NCI-H1417 (cell line): ENCODE measurements at places on chromosomes 11 and 22.

GRCh38 chr11:12077535-12078280 is 32.7 kb upstream of the MICAL2 start:
- DNase-seq: no peak

GRCh38 chr11:17988465-17988864 is 24.4 kb downstream of the SERGEF start:
- DNase-seq: peak; percentile 74

DNA sequence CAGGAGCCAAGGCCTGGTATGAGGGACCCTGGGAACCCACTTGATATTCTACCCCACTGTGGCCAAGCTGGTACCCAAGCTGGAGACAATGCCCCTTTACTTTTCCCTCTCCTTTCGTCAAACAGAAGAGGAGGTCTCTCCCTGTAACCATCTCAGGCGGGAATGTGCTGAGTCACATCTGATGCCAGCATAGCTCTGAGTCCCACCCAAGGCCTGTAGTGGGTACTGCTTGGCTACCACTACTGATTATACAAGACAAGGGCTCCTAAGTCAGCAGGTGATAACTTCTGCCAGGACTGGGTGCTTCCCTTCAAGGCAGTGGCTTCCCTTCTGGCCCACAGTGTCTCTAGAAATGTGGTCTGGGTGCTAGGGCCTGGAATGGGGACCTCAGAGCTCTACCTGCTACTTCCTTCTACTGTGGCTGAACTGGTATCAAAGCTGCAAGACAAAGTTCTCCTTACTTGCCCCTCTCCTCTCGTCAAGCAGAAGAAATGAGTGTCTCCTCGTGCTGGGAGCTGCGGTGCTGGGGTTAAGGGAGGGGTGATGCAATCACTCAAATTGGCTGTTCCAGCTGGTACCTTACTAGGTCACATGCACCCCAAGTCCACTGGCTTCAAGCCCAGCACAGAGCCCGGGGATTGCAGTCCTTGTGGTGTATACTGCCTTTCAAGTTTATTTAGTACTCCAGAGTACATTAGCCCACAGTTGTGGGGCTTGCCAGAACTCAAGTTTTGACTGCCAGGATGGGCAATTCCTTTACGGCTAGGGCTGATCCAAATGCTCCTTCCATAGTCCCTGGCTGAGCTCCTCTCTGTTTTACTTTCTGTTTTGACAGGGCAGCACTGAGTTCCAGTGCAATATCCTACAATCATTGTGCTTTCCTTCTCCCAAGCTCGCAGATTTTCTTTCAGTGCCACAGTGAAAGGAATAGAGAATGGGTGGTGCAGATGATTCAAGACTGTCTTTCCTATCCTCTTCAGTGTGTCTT is 419.7 kb upstream of the CNTN5 start:
- no peak for DNase-seq

DNA sequence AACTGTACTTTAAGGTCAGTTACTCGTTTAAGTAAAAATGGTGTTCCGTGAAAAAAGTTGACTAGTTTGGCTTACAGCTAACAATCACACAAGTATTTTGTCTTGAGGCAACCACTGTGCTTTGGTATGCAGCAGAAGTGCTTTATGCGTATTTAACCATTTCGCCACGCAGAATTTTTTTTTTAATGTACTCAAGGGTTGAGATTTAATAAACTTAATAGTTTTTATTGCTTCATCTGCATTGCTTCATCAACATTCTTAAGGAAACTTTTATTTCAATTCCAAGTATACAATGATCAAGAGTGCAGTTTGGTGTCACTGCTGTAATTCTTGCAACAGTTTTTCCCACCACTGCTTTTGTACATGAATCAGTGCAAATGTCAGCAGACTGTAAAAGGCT is 66.4 kb downstream of the ZNRF3 start:
- no peak for DNase-seq

- no peak for DNase-seq
Observed at GRCh38 chr11:30153008-30153407, 77.8 kb upstream of the FSHB start.

DNA sequence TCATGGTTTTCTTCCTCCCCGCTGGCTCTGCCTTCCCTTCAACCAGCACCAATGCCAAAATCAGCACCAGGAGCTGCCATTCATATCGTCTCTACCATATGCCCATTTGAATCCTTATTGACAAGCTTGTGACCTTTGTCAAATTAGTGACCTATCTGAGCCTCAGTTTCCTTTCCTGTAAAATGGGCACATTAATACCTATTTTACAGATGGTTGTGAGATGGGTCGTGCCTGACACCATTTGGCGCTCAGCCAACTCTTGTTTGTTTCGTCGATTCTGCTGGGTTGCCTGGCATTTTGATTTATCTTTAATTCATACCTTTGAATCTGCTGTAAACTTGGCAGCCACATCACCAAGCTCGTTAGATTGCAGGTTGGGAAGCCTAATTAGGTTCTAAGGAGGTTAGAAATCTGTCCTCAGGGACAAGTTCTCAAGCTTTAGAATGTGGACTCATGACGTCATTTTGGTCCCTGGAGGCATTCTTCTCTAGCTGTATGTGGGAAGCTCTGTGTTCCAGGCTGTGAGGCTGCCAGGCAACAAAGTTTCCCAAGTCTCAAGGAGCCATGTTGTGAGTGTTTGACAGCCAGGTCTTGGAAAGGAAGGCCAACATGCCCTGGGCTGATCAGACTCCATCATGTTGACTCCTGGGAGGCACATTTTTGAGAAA is 61.0 kb downstream of the RPS6KA4 start:
- peak; percentile 33 for DNase-seq

GRCh38 chr11:86548271-86548917 is 124.0 kb downstream of the ME3 start:
- no peak for DNase-seq

DNA sequence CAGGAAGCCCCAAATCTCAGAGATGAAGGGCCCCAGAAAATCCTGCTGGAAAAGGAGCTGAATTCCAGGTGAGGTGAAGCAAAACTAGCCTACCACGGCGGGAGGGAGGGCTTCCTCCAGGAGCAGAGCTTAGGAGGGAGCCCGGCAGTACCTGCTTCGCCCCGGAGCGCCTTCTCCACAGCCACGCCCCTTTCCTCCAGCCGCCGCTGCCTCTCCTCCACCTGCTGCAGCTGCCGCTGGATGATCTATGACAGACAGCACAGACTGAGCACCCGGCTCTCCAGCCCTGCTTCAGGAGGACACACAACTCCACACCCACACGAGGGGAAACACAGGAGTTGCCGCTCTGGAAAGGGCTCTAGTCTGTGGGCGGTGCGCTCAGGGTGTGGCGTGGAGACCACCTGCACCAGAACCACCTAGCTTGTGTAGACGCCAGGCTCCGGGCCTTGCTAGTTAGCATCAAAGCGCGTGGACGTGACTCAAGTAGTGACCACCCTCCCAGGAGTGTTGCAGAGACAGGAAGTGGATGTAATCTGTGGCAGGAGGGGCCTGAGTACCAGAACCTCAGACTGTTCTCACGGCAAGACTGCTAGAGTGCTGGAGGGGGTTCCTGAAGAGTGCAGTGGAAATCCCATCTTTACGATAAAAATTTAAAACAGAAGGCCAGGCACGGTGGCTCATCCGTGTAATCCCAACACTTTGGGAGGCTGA is 34.6 kb upstream of the BID start:
- peak; percentile 77 for DNase-seq

DNA sequence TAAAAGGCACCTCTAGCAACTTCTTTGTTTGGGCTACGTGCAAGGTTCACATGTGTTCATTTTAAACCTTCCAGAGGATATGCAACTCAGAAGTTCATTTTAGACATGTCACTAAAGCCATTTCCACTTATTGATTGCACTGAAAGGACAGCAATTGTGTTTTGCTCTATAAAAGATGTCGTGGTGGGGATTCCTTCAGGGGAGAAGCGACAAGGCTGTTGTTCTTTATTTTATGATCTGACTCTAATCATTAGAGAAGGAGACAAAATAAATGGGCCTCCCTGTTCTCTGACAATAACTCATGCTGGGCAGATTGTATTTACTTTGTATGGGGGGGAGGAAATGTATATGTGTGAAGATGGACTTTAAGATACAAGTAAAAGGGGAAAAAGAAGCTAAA is 370.1 kb upstream of the ARHGAP42 start:
- no peak for DNase-seq

GRCh38 chr11:116420030-116420429 is 352.8 kb downstream of the BUD13 start:
- no peak for DNase-seq

DNA sequence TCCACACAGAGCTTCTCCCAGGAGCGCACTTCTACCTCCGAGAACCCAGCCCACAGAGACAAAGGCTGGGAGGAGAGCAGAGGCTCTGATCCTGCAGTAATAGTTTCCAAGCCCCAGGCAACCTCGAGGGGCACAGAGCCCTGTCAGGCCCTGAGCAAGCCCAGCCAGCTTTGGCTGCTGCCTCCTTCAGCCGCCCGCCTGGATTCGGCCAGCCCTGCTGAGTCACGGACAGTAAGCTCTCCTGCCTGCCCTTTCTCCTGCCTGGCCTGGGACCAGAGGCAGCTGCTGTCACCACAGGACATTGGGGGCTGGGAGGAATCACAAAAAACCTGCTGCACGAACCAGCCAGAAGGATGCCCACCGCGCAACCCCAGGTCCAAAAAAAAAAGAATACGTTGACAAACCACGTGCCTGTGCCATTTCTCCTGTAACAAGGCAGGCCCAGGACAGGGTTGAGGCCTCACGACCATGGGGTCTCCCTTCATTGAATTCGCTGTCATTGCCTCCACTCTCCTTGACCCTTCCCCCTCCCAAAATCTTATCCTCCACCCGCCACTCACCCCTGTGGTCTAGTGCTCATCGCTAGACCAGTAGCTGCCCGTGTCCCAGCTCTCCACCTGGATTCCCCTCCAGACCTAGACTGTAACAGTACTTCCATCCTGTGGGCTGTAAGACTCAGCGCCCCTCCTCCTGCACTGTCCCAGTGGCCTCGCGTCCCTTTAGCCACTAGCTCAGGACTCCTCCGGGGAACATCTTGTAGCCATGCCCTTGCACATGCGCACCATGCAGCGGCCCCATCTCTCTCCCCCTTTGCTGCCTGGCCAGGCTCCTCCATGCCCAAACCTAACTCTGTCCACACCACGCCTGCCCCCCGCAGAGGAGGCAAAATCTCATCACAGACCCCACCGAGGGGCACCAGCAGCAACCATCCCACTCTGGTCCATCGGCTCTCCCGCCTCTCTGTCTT is 7.4 kb upstream of the SLC22A12 start:
- DNase-seq: no peak

DNA sequence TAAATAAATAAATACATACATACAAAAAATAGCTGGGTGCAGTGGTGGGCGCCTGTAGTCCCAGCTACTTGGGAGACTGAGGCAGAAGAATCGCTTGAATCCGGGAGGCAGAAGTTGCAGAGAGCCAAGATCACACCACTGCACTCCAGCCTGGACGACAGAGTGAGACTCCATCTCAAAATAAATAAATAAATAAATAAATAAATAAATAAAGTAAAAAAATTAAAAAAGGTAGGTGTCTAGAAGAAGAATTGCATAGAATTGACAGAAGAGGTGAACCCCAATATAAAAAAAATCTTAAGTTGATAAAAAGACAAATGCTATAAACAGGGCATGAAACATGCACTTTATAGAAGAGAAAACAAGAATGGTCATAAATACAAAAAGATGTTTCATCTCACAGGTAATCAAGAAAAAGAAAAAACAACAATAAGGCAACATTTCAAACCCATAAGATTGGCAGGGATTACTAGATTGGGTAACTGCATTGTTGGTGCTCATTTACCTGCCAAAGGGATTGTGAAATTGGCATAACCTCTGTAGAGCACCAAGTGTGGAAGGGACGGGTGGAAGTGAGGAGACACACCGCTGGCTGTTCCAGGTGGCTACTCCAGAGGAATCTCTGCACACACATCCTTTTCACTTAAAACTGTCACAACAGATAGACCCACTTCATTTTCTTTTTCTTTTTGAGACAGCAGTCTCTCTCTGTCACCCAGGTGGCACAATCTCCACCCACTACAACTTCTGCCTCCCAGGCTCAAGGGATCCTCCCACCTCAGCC is 44.7 kb downstream of the NF2 start:
- DNase-seq: no peak

DNA sequence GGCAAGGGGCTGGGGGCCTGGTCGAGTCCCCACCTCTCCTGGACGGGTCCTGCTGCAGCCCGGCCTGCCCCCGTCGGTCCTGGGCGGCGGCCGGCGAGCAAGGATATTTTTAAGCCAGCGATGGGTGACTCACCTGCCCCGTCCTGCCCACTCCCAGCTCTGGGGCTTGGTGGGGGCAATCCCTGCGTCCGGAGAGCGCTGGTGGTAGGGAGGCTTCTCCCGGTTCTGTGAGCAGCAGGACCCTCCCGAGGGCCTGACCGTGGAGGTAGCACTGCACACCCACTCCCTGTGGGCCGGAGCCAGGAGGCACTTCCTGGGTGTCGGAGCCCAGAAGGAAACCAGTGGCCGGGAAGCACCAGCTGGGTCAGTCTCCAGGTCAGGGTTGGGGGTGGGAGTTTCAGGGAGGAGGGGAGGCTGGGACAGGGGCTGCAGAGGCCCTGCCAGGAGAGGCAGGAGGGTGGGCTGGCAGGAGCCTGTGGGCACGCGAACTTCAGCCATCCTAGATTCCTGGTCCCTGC is 467 bp downstream of the EPS8L2 start:
- DNase-seq: no peak

DNA sequence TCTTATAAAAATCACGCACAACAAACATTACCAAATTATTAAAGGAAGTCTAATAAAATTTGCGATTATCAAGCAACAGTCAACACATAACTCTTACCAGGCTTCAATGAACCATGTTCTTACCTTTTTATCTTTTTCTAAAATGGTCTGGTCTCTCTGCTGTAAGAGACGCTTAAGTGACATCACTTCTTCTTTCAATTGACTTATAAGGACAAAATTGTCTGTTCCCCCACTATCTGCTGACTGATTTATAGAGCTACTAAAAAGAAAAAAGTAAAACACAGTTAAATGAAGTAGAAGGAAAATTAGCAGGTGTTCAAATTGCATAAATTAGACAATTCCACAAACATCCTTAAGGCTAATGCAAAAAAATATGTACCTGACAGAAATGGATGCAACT is 10.9 kb downstream of the FAM76B start:
- no peak for DNase-seq
